ENCODE measurements at places on chromosomes 6 and 20.

- no peak for DNase-seq
Observed at GRCh38 chr6:61044011-61044410, 1242.0 kb downstream of the KHDRBS2 start.

GRCh38 chr6:52393780-52394179, 26.4 kb upstream of the EFHC1 start:
- DNase-seq = no peak

GRCh38 chr6:225121-225721, 67.1 kb upstream of the DUSP22 start:
- DNase-seq = no peak

- no peak for DNase-seq
Observed at GRCh38 chr6:12228447-12229146, 61.6 kb upstream of the EDN1 start.

DNA sequence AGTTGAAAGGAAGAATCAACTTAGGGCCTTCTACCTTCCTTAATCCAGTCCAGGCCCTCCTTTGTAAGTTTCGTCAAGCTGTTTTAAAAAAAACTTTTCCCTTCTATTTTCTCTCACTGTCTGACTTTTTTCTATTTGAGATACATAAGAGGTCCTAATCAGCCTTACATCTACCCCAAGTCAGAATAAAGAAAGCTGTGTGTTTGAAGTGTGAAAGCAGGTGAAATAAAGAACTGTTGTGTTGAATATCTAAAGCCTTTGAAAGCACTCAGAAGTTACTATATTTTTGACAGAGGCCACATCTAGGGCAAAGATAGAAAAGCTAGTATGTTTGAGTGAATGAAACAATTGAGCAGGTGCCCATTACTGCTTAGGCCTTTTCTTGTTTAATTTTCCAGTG, 35.5 kb downstream of the SH3BGRL2 start:
- no peak for DNase-seq

DNA sequence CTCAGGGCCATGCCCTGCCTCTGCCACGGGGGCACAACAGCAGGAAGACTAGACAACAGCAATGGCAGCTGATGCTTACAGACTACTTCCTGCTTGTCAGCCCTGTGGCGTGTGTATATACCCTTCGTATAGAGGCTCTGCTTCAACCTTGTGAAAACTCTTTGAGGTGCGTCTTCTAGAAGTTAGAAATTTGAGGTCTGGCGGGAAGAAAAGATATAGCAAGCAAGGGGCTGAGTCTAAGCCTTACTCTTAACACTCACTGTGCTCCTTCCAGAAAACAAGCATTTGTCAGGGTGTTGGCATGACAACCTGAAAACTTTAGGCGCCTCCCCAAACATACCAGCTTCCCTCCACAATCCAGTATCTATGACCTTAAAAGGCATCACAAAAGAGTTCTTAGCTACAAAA, 33.3 kb downstream of the JPH2 start:
- no peak for DNase-seq

GRCh38 chr6:2739335-2739734, 11.4 kb downstream of the MYLK4 start:
- no peak for DNase-seq

GRCh38 chr20:46128310-46129151, 10.4 kb downstream of the CD40 start:
- DNase-seq = no peak

Data from DMS153 (cell line).